ENCODE measurements at places on chromosomes 7 and 10.

DNA sequence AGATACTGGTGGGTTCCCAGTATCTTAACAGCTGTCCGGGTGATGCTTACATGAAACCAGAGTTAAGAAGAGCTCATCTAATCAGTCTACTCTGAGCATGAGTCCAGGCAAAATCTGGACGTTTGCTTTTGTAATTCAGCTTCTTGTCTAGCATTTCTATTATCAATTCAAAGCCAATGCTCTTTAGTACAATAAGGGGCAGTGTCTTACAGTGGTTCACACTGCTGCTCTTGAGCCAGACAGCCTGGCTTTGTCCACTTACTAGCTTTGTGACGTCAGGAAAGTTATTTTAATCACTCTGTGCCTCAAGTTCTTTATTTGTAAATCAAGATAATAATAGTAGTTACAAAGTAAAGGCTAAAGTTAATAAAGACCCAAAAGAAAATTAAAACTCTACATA lies 227.3 kb upstream of the TCF7L2 start:
- DNase-seq = no peak

DNA sequence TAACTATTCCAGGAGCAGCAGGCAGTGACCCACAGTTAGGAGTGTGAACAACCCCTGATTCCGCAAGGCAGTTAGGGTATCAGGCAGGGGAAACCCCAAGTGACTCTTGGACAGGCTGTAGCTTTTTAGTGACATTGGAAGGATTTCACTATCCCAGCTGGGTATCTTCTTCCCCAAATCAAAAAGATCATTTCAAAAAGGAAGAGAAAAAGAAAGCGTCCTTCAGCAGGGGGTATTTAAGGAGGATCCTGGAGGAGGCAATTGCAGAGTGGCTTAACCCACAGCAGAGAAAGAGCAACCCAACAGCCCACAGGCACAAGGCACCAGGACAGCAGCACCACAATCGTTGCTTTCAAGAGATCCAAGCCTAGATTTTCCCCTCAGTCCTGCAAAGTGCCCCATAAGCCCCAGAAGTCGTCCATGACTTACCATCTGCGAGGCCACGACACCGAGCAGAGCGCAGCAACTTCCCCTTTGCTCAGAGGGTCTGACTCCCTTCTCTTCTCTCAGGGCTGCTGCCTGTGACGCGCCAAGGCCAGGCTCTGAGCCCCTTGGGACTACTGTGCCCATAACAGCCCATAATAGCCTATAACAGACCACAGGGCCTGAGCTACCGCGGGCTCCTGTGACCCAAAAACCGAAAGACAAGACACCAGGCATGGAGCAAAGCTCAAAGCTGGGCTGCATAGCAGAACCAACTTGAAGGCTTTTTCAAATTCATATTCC lies 19.8 kb downstream of the PIK3AP1 start:
- DNase-seq = no peak

DNA sequence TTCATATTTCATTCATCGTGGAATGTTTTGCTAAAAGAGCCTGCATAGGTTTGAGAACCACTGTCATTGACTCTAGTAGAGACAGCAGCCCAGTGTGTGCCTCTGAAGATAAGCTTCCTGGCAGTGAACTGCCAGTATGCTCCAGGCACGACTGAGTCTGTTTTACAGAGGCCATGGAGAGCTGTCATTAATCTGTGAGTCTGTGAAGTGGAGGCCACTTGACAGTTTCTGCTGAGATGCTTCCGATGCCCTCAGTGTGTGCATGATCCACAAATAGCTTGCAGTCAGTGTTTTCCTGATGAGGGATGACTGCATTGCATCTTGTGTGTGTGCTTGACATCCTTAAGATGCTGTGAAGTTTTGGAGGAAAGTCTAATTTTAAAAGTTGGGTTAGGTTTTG lies 162.2 kb downstream of the PFKFB3 start:
- DNase-seq = no peak

- DNase-seq = no peak
These were observed 20.4 kb downstream of the PWWP2B start for GRCh38 chr10:132417257-132417910.

DNA sequence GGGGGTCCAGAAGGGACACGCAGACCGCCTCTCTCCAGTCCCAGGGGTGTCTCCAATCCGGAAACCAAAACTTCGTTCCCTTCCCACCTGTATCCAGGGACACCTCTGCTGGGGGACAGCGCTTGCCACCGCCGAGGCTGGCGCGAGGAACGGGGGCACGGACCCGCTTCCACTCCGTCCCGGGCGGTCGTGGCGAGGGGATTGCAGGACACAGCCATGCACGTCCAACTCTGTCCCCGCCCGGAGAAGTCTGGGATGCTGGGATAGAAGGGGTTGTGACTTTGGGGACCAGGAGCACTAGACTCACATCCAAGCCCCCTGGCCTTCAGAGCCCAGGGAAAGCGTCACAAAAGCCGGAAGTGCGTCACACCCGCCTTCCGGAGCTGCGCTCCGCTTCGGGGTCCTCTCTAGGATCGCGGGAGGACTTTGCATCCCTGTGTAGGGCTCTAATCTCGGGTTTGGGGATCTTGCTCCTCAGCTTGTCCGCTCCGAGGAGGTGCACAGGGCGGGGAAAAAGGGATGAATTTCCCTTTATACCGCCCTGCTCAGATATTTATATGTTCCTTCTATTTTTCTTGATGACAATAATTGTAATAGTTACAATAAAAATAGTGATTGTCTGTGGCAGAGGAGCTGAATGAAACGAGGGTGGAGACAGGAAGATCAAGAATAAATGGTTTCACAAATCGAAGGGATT lies at the start of gene FAM200A:
Gene FAM200A (minus strand): TSS at position 348 of the 697 bp plus-strand sequence. CDS start 3,707 bp downstream, outside the sequence.
- DNase-seq = peak; percentile 90

DNA sequence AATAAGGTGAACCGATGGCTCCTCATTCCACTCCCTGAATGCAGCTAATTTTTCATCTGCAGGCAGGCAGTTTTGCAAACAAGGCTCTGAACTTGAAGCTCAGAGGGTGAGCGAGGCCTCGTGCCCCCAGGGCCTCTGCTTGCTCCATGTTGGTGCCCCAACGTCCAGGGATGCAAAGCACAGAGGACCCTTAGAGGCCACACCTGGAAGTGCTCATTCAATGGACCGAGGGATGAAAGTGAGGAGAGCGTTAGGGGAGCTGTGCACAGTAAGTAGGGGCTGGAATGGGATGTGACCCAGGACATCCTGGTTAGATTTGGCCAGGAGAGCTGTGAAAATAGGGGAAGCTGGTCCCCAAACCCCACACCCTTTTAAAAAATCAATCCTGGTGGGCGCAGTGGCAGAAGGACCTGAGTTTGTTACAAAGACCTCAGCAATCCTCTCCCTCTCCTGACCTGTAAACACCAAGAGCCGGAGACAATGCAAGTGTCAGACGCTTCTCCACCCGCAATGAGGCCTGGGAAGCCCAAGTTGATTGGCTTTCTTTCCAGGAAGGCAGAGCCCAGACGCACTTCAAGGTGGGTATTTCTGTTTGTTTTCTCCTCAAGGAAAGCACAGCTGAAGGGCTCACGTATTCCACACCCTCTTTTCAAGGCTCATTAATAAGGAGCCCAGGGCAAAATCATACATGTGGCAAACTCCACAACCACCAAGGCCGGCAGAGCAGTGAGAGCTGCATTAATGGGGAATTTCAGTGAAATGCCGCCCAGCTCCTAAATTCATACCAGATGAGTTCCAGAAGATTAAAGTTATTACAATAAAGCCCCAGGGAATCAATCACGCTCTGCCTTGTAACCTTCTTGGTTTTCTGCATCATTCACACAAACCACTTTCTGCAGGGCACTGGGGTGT lies 14.1 kb upstream of the CXCL12 start:
- DNase-seq = no peak

GRCh38 chr7:14759785-14760184 lies 142.8 kb downstream of the DGKB start:
- no peak for DNase-seq
